ENCODE measurements at places on chromosomes 13 and 19.
A peak's percentile ranks its signal among the peaks of the same experiment; 100 is the strongest.

DNA sequence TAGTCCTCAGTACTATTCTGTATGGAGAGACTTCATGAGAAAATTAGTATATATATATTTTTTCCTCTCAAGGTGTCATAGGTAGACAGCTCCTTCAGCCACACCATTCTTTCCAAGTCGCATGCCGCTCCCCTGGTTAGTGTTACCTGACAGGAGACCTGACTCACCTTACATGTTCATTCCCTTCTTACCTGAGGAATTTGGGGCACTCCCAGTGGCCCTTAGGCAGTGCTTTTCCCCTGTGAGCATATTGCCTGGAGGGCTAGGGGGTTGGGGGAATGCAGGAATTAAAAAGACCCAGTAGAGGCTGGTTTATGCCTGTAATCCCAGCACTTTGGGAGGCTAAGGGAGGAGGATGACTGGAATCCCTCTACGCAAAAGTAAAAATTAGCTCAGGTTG, 9.0 kb upstream of the ACTN4 start:
- no peak for DNase-seq

DNA sequence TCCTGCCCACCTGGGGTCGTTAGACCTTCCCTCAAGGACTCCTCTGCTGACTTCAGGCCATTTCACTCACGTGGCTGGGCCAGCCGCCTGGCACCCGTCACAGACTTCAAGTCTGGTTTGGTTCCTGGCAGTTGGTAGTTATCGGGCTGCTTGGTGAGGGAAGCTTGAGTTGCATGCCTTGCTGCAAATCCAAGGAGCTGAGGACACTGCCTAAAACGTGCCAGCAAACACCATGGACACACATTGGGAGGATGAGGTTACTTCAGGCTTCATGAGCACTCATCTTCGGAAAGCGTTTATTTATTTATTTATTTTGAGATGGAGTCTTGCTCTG, 2.6 kb downstream of the GPI start:
- no peak for DNase-seq

- no peak for DNase-seq
Observed at GRCh38 chr13:50948601-50949000, 39.0 kb downstream of the RNASEH2B start.

GRCh38 chr13:103297083-103297482, 230.9 kb upstream of the SLC10A2 start:
- no peak for DNase-seq

DNA sequence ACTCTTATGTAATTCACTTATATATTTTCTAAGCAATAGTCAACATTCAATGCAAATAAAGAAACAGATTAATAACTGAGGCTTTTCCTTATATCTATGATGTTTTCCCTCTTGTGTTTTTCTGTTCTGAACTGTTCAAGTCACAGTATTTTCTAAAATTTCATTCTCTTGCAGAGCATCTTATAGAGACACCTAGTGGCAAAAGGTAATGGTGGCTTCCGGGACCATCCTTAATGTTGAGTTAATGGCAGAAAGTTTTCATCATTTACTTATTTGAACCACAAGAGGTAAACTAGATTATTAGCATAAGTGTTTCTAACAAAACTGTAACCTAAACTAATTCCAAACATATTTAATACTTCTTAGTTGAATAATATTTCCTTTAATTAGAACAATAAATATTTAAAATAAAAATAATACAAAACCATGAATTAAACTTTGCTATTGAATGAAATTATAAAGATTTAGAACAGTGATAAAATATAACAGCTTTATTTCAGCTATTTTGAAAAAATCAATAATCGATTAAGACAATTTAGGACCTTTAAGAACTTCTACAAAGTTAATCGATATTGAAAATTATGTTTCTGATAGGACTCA, 1.7 kb upstream of the SLITRK5 start:
- DNase-seq, result no peak

- DNase-seq, result no peak
Observed at GRCh38 chr19:56142087-56142787, 1.1 kb downstream of the ZNF444 start.

DNA sequence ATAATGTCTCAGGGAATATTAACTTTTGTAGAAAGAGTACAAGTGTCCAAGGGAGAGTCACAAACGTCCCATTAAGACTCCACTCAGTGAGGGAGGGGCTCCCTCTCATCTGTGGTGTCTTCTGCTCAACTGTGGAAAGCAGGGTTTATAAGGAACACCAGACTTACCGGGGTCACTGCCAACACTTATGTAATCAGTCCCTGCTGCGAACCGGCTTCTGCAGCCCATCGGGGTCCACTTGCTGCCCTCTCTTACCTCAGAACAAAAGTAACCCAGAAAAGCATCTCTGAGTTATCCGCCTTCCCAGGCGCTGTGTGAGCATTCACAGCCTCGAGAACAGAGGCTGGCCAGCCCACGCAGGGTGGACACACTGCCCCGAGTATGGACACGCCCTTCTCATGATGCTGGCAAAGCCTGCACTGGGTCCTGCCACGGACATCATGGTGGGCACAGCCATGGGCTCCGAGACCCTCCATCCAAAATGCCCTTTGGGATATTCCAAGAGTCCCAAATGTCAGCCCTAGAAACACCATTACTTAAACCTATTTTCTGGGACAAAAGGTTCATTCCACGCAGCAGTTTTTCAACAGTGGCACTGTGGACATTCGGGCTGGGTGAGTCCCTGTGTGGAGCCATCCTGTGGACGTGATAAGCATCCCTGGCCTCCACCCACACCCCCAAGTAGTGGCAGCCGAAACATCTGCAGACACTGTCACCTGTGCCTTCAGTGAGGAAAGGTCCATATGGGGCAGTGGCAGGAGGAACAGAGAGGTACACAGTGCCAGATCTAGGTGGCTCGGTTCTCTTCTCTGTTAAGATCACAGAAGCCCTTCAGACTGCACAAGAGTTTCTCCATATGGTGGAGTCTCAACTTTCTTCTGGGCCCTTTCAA, 63.9 kb downstream of the STK24 start:
- DNase-seq, result no peak

DNA sequence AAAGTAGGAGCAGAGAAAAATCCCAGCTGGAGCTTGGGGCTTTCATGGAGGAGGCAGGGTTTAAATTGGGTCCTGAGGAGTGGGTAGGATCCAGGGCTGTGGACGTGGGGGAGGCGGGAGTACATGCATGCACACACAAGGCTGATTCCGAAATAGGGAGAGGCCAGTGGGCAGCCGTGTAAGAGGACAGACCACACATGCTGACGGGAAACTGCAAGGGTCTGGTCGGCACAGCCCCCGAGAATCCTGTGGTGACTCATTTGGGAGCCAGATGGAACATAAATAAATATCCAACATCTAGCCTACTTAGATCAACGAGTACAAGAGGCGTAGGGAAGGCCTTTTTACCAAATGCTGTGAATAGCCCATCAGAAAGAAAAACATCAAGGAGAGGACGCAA, 216.3 kb upstream of the ZNF507 start:
- no peak for DNase-seq

- DNase-seq, result peak; percentile 43
Observed at GRCh38 chr19:43524922-43525835, 1.8 kb downstream of the ETHE1 start.

Data from stimulated activated CD4-positive, alpha-beta T cell treated with anti-CD3 and anti-CD28 coated beads, Interleukin-4, amount 100 ng/mL, for 24 hours (primary cell).